ENCODE measurements at places on chromosomes 11 and 22.

DNA sequence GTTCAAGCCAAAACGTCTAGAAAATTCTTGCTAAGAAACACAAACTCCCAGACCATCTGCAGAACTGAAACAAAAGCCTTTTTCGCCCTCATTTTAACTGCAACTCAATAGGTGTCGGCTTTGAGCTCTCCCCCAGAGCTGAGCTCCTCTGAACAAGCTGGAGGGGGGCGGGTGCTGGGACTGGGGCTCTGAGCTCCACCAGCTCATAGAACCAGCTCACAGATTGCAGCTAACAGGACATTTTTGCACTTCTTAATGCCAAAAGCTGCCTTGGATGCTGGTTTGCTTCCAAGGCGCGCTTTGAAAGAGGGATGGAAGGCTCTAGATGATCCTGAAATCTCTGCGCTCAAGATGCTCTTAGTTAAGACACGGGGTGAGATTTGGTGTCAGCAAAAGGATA is 6.0 kb upstream of the YWHAH start:
- DNase-seq: no peak

GRCh38 chr11:95937358-95937757 is 13.5 kb upstream of the MTMR2 start:
- DNase-seq: no peak

GRCh38 chr11:116466191-116466590 is 306.6 kb downstream of the BUD13 start:
- DNase-seq: peak; percentile 49

GRCh38 chr11:47137476-47137875 is 39.2 kb downstream of the ARFGAP2 start:
- no peak for DNase-seq

- DNase-seq: no peak
Observed at GRCh38 chr11:118610773-118611432, 3.5 kb downstream of the PHLDB1 start.

GRCh38 chr22:39206491-39206890 is 38.3 kb downstream of the PDGFB start:
- no peak for DNase-seq

DNA sequence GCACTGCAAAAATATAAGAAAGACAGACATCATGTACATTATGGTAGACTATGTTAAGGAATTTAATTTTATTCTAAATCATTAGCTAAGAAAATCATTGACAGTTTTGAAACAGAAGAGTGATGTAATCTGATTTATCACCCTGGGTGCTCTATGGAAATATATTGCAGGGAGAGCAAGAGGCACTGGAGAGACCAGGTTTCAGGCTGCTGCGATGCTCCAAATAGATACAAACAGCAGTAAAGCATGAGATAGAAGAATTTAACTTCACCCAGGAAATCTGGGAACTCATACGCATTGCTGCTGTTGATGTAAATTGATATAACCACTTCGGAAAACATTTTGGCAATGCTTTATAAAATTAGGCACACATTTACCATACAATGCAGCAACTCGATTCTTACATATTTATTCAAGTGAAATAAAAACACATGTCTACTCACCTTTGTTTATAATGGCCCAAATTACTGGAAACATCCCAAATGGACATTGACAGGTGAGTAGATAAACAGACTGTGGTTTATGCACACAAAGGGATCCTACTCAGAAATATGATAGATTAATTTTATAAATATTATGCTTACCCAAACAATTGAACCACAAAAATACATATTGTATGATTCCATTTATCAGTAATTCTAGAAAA is 535.1 kb upstream of the CHORDC1 start:
- DNase-seq: no peak

GRCh38 chr11:104968856-104969776 is 742 bp upstream of the CASP4 start:
- no peak for DNase-seq

GRCh38 chr11:87451395-87451794 is 413.7 kb downstream of the TMEM135 start:
- no peak for DNase-seq

- DNase-seq: no peak
Observed at GRCh38 chr11:39992551-39992950, 1466.9 kb downstream of the LRRC4C start.

GRCh38 chr22:39362932-39363331 is 13.1 kb downstream of the SYNGR1 start:
- no peak for DNase-seq

DNA sequence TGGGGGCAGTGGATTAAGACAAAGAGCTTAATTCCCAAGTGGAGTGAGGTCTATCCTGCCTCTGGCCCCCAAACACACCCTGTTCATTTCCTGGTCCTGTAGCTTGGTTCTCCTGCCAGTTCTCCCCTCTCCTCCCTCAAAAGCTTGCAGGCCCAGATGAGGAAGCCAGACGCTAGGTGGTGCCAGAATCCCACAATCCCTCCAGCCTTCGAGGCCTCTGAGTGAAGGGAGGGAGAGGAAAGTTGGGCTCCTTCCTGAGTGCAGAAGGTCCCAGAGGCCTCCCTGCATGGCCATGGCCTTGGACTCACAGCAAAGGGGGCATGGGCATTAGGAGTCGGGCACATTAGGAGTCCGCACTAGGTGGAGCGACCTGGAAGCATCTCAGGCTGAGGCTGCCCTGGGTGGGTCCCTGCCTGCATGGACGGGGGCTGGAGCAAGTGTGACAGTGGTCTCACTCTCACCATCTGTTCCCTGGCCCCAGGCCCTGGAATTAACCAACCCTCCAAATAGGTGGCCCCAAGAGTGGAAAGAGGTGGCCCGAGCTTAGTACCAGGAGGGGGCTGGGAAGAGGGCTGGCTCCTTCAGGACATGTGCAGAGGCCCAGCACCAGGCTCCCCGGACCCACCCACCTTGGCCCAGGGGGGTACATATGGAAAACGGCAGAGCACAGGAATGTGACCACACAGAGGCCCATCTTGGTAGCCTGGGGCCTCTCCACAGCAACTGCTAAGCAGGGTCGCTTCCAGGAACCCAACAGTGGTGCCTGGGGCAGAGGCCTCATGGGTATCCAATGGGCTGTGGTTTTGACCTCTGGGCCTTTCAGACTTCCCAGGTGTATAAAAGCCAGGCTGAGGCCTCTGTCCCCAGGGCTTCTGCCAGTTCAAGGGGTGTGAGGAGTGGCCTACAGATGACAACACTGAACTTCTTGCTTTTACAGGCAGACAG is 5.2 kb downstream of the FXYD2 start:
- DNase-seq: no peak

DNA sequence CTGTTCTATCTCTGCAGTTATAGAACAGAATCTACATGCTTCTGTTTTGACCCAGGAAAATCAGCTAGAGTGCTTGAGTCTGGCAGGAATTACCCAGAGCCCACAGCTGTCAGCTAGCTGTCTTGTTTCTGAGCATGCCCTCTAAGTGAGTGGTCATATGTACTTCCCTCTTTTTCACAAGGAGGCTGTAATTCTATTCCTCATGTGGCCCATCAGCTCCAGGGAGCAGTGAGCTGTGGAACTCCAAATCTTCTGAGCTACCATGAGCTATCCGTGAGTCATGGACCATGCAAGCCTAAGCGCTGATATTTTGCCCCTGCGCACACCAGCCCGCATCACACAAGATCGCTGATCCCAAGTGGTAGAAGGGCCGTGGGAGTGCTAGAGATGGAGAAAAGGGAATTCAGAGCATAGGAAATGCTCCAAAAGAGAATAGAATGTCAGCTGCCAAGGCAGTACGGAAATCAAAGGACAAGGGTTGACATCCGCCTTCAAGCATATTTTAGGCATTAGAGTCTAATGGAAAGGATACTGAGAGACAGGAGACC is 5.4 kb downstream of the FJX1 start:
- DNase-seq: no peak

DNA sequence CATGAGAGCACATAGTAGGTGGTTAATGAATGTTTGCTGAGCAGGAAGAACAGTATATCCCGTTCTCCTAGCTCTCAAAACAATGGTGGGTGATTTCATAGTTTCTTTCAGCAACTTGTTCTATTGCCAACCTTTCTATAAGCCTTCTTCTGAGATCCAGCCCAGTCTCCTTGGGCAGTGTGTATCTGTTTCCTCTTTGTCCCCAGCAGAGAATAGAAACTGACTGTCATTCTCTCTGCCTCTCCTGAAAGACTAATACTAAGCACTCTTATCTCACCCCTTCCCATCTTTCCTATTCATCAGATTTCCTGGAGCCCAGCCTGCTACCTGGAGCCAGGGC is 272.9 kb downstream of the ST3GAL4 start:
- no peak for DNase-seq

DNA sequence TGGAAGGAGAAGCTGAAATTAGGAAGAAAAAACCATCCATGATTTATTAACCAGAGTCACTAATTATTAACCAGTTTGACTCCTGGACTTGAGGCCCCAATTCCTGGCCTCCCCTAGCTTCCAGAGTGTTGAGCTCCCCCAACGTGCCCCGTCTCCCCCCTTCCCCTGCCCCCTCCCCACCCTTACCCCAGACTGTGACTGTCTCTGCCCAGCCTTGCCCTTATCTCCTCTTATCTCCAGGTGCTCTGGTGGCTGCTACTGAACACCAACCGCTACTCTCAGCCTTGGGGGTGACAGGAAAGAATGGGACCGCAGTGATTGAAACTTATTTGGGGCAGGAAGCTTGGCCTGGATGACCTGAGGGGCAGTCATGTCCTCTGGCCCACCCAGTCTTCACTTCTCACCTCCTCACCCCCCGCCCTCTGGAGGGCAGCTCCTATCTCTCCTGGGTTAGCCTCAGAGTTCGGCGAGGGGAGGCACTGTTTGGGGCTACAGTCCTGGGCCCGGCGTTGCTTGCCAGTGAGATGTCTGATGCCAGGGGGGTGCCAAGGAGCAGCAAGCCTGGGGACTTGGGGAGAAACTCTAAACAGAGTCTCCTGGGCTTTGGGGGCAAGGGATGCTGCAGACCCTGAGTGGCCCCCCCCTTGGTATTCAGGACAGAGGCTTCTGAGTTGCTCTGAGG is 15.5 kb downstream of the NECTIN1 start:
- DNase-seq: no peak

DNA sequence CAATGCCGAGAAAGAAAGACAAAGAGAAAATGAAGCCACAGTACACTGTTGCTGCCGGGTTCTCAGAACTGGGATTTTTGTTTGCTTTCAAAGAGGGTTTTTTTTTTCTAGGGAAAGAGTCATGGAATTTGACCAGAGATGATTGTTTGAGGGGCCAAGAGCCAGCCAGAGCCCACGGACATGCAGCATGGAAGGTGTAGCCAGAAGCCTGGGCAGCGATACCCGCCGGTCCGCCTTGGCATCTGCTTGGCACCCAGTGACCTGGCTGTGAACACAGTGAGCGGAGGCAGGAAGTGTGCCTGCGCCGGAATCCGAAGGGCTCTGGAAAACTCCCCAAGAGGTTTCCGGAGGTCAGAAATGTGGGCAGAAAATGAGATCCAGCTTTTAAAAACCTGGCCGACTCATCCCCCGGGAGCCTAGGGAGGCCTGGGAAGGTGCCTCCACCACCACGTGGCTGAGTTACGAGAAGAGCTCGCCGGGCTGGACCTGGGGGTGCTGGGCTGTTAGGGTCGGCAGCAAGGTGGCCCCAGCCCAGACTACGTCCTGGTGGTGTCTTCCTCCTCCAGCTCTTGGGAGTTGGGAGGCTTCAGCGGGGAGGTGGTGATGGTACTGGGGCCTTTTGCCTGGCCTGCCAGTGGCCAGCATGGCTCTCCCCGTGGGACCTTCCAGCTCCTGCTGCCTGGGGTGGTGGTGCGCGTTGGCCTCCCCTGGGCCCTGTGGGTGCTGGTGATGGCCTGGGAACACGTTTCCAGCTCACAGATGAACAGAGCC is 61.6 kb upstream of the PPARA start:
- peak; percentile 64 for DNase-seq

DNA sequence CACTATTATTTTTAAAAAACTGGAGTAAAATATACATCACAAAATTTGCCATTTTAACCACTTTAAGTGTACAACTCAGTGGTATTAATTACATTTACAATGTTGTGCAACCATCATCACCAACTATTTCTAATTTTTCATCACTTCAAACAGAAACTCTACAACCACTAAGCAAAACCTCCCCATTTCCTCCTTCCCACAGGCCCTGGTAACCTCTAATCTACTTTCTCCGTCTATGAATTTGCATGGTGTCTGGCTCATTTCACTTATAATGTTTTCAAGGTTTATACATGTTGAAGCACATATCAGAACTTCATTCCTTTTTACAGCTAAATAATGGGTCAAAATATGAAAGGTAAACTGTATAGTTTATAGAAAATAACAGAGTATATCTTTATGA is 24.4 kb downstream of the DDI1 start:
- no peak for DNase-seq

DNA sequence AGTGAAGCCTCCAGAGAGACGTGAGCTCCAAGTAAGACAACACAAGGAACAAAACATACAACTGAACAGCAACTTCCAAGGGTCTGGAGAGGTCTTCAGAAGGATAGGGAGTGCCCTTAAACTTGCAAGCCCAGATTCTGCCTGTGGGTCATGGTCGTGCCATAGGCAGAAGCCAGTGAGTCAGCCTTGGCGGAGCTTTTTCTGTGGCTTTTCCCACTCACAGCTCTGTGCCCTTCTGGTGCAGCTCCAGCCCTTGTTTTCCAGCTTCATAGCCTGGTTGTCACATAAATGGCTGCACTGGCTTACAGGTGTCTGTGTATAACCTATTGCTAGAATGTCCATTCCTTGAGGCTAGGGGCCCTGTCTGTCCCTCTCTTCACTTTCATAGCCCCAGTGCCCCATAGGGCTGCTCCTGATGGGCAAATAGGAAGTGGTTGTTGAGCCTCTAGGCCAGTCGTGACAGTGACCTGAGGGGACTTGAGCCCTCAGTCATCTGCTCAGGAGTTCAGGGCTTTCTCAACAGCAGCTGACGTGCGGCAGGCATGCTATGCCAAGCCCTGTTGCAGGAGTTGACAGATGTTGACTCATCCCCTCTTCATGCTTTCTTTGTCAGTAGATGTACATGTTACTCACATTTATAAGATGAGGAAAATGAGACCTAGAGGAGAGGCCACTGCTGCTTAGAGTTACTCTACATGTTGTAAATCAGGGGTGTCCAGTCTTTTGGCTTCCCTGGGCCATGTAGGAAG is 7.4 kb downstream of the MED15 start:
- DNase-seq: no peak

GRCh38 chr11:61052182-61052972 is 49.9 kb upstream of the CD5 start:
- DNase-seq: no peak
